MG63 (cell line): ENCODE measurements at places on chromosomes 3 and 15.

GRCh38 chr15:93771196-93772030, 459.9 kb upstream of the MCTP2 start:
- DNase-seq = no peak

DNA sequence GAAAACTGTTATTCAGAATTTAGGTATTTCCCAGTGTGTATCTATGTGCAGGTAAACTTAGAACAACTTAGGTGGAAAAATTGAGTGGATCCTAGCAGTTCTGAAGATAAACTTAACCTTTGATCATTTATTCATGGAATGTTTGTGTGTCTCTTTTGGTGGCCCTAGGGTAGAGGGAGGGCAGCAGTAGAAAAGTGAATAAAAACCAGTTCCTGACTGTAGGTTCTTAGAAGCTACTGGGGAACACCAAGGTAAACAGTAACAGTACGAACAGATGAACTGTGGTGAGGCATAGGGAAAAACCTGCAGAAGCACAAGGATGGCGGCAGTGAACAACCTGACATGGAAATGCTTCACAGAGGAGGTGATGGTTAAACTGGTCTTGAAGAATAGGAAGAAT, 2.5 kb downstream of the SNRK start:
- no peak for DNase-seq

DNA sequence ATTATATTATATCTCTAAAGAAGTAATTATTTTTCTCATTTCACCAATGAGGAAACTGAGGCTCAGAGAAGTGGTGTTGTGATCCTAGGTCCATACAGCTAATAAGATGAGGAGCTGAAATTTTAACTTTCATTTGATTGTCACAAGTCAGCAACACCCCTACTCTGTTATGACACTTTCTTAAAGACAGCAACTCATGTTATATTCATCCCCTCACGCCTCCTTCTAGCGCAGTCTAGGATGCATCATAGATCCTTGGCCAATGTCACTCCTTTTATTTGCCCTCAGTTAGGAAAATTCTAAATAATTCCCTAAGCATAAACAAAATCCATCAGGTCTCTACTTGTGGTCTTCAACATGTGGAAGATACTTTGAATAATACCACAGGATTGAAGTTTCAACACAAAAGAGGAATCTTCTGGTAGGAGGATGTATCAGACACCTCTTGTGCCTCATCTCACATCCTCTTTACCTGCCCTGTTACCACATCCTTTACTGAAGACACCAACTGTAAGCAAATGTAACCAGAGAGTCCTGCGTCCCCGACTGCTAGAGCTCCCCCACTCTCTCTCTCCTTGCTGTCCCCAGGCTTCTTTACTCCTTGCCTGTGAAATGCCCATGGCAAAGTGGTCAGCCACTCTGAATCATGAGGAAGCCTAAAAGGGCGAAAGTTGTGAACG, 53.7 kb downstream of the TRIM42 start:
- no peak for DNase-seq

- DNase-seq = no peak
These were observed 357.0 kb downstream of the TIGIT start for GRCh38 chr3:114650808-114651207.

DNA sequence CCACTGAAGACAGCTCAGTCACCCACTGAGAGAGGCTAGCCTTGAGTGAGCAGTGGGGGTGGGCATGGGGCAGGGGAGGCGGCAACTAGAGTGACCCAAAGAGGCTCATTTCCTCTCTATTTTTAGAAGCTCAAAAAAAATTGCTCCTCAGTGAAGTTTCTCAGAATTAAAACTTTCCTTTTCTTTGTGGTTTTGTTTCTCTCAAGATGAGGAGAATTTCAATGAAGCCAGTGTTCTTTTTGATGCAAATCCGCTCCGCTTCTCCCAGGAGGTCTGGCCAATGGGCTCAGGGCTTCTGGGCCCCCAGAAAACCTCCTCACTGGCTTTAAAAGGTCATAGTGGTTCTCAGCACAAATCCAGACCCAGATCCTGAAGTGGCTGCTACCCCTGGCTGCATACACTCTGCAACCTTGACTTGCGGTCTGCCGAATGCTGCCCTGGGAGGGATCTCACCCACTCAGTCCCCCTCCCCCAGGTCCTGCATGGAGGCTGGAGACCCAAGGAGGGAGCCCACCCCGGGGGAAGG, at the start of gene ACSBG1:
TSS of gene ACSBG1 (minus strand) at position 51 of the 526 bp plus-strand sequence. CDS start 64 bp downstream, outside the sequence.
- DNase-seq = no peak

DNA sequence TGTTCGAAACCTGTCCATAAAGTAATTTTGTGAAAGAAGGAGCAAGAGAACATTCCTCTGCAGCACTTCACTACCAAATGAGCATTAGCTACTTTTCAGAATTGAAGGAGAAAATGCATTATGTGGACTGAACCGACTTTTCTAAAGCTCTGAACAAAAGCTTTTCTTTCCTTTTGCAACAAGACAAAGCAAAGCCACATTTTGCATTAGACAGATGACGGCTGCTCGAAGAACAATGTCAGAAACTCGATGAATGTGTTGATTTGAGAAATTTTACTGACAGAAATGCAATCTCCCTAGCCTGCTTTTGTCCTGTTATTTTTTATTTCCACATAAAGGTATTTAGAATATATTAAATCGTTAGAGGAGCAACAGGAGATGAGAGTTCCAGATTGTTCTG, 44.4 kb downstream of the AGTR1 start:
- no peak for DNase-seq

GRCh38 chr3:173732237-173732636, 334.7 kb downstream of the NLGN1 start:
- no peak for DNase-seq

DNA sequence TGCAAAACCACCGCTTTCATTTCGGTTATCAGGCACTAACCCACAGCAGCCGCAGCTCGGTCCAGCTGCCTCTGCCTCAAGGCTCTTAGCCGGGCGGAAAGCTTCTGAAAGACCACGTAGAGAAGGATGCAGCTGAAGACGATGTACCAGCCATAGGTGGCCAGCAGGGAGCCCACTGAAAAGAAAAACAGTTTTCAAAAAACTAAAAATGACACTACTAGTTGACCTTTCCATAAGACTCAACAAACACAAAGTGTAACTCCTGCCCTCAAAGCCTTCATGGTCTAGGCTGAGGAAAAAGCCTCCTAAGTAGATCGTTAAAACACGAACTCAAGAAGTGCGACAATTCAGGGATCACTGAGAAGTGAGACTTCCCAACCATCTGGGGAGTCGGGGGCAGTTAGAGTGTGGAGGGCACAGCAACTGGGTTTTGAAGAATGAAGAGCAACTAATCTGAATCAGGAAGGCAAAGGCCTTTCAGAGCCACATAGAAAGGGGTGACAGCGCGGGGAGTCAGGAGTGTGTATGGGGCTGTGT, 716 bp downstream of the SELENOS start:
- DNase-seq = no peak

DNA sequence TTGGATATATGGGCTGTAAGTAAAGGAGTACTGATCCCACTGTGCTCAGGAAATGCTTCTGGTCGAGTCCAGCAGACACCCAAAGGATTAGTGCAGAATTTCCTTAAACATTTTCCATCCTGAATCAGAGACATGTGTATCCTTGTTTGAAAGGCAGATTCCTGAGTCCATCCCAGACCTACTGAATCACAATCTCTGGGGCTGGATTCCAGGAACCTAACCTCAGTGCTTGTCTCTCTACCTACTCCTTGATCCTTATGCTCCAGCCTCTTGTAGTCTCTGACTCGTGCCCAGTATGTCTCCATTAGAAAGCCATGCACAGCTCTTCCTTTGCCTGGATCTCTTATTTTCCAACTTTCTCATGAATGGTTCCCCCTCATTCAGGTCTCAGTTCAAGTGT, 585.8 kb downstream of the NLGN1 start:
- peak; percentile 77 for DNase-seq

GRCh38 chr3:161415506-161416231, 44.4 kb upstream of the SPTSSB start:
- DNase-seq = peak; percentile 70

DNA sequence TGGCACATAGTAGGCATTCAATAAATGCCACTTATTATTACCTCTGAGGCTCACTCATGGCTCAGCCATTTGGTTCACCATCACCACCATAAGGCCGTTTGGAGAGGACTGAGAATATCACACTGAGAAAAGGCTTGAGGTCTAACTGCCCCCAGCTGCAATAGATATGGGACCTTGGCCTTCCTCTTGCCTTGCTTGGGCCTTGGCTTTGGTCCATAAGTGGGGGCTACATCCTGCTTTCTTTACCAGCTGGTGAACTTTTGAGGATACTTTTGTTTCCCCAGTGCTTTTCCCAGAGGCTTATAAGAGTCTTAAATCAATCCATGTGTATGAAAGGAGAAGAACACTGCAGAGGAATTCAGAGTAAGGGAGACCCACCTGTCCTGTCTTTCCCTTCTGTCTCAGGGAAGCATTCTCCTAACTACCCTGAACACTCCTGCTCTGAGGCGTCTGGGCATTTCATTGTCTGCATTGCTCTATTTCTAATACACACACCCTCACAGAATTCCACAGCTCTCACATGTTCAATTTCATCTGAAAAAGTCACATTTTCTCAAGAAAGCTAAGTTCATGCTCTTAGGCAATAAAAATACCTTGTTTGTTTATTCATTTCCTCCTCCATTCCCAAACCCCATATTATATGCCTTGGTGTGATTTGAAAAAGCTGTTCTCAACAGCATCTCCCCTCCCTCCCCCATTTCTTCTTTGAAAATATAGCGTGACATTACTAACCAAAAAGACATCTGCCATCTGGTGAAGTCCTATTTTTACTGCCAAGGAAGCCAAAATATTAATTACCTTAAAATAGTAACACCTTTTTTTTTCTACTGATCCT, 22.5 kb upstream of the KCNMB2 start:
- DNase-seq = no peak

GRCh38 chr3:94071713-94072284, 8.9 kb downstream of the NSUN3 start:
- DNase-seq = no peak
